Progenitor cell of endocrine pancreas (in vitro differentiated cells): ENCODE measurements at places on chromosomes 4 and X. TPM values are rescaled to one million over a fixed set of nuclear protein-coding genes. Genes with fewer than 3 reads are reported as not detected.

The SYNPO2 gene
- 1.3 and 2.2 TPM in 2 replicates for total RNA-seq

- no peak overlapping the region for H3K4me3 ChIP-seq
- H3K4me1 ChIP-seq, result peaks cover 10% of the 10 kb centered on the region
- no peak for DNase-seq
- H3K36me3 ChIP-seq, result peaks cover 2% of the 10 kb centered on the region
Observed at GRCh38 chr4:25421816-25422525, 44.9 kb downstream of the ANAPC4 start.

- no peaks in the 10 kb centered on the region for H3K36me3 ChIP-seq
- peaks cover 3% of the 10 kb centered on the region for H3K4me1 ChIP-seq
- no peak for DNase-seq
- H3K4me3 ChIP-seq, result no peak overlapping the region
Observed at GRCh38 chr4:90540536-90540935, 413.3 kb downstream of the CCSER1 start.

- no peak overlapping the region for H3K27ac ChIP-seq
- H3K27me3 ChIP-seq, result no peaks in the 10 kb centered on the region
- no peaks in the 10 kb centered on the region for H3K36me3 ChIP-seq
- no peaks in the 10 kb centered on the region for H3K4me1 ChIP-seq
- H3K4me3 ChIP-seq, result no peak overlapping the region
Observed at GRCh38 chrX:53186351-53186750, 38.7 kb downstream of the KDM5C start.
